ENCODE measurements at places on chromosomes 5 and 9. TPM values are rescaled to one million over a fixed set of nuclear protein-coding genes. Genes with fewer than 3 reads are reported as not detected.

GRCh38 chr5:123476731-123477130 is 35.2 kb upstream of the CSNK1G3 start:
- no peak for DNase-seq

- no peak for DNase-seq
Measured at GRCh38 chr9:125405938-125406809, 144.5 kb downstream of the GAPVD1 start.

GRCh38 chr5:21823588-21823987 is 1029.6 kb downstream of the CDH12 start:
- no peak for DNase-seq

DNA sequence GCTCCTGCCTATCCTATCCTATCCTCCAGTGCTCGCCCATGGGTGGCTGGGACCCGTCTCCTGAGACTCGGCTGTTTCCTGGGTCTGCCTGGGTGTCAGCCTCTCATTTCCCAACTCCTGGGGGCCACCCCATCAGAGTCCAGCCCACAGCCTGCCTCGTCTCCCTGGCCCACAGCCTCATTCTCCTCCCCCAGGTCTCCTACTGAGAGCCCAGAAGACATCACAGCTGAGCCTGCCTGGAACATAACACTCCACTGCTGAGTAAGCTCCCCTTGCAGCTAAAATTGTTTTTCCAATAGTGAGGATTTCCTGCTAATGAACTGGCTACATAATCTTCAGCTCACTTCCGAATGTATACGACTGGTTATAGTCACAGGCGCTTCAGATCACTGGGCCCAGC is 95.3 kb downstream of the TTLL11 start:
- DNase-seq = no peak

DNA sequence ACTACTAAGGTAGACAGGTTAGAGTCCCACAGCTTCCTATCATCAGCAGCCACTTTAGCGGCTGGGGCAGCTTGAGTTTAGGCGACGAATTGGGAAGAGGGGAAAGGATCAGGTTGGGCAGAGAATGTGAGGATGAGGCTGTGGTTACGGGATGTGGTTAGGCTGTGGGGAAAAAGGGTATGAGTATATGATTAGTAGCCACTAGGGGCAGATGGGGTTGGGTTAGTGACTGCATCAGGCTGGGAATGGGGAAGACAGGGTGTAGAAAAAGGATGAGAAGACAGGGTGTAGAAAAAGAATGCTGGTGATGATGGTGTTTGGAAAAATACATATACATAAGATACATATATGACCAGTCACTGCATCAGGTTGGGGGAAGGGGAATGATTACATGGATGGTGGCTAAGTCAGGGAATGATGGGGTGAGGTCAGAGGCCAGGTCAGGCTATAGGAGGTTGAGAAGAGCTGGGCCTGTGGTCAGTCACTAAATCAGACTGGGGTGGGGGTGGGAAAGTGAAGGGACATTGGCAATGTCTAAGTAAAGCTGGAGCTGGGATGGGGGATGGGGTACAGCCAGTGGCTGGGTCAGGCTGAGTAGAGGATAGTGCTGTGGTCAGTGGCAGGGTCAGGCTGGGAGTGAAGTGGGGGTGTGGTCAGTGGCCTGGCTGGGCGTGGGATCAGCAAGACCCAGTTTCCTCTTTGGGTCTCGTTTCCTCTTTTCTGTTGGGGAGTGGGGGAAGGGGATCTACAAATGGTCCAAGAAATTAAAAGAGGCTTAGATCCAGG is 2.1 kb downstream of the TLN1 start:
- DNase-seq = no peak

GRCh38 chr5:167870055-167870454 is 421.4 kb upstream of the WWC1 start:
- no peak for DNase-seq

The AUH gene
- 38.5 TPM for total RNA-seq

The KCTD16 gene
- 0.15 TPM for total RNA-seq

The SLC36A1 gene
- 9.5 TPM for total RNA-seq

GRCh38 chr5:91291628-91292569 is 91.2 kb downstream of the ARRDC3 start:
- DNase-seq = no peak

DNA sequence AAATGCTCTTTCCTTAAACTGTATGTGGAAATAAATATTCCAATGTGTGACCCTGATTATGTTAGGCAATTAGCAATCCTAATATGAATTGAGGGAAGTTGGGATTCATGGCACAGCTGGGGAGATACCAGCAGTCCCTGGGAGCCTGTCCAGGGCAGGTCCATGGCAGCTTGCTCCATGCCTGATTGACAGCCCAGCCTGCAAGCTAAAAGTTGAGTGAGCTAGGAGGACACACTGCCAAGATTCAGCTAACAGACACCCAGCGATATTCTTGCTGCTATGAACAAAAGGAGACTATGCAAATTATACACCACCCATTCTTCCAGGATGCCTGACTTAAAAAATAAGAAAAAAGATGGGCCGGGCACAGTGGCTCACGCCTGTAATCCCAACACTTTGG is 6.2 kb downstream of the TGFBI start:
- no peak for DNase-seq

DNA sequence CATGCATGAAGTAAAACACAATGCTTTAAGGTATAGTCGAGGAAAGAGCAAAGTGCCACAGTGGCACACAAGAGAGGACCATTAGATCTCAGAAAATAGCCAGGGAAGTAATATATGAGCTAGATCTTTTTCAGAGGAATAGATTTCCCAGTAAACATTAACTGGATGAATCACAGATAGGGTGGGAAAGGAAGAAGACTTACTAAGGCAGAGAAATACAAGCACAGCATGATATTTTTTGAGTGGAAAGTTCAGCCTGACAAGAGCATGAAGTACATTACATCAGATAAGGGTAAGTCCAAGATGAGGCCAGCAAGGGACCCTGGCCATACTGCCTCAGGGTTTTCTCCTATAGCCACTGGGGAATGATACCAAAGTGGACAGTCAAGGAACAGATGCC is 804.6 kb upstream of the DMAC1 start:
- DNase-seq = no peak

GRCh38 chr9:110125207-110125751 is 82.7 kb downstream of the C9orf152 start:
- peak; percentile 78 for DNase-seq

The KCNN2 gene
- total RNA-seq = 1.9 TPM

- DNase-seq = no peak
Measured at GRCh38 chr5:76319673-76320072, 83.4 kb upstream of the IQGAP2 start.

GRCh38 chr9:16542290-16542689 is 328.2 kb downstream of the BNC2 start:
- no peak for DNase-seq

The GABRA6 gene
- not detected for total RNA-seq

GRCh38 chr9:131960311-131960710 is 119.4 kb downstream of the MED27 start:
- no peak for DNase-seq

DNA sequence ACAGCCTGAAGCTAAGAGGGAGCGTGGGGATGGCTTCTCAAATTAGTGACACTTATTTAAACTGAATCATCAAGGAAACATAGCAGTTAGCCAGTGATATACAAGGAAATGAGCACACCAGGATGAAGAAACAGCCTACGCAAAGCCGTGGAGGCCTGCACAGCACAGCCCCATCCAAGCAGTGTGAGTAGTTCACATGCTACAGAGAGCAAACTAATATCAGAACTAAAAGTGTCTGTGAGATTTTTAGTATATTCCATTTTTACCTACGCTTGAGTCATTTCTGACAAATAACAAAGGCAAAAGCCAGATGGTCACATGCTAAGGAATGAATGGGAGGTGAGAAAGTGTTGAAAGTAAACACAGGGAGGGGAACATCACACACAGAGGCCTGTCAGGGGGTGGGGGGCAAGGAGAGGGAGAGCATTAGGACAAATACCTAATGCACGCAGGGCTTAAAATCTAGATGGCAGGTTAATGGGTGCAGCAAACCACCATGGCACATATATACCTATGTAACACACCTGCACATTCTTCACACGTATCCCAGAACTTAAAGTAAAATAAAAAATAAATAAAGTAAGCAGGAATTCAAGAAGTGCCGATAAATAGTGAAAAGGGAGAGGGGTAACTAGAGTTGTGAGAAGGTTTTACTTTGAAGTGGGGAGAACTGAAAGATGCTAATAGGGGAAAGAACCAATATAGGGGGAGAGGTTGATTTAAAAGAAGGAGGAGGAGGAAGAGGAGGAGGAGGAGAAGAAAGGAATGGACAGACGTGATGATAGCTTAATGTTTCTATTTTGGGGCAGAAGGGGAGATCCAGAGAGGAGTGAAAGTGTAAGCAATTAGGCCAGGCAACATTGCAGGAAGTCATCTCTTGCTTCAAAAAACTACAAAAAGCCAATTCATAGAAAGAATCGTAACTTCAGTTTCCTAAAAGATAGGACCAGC is 100.9 kb upstream of the PTGER4 start:
- DNase-seq = no peak

DNA sequence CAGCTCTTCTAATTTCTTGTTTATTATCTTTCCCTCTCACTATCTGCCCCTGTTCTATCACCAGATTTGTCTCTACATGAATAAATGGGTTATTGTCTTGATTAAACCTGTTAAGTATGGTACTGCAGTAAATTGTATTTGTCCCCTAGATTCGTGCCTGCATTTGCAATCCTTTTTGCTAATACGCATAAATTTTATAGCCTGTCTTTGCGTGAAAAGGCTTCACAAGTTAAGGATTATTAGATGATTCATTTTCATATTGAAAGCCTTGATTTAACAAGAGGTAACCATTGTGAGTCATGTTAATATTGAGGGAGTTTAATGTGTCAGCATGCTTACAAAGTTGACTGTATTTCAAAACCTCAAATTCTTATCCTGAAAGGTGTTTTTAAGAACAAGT is 204.6 kb downstream of the PCSK1 start:
- DNase-seq = no peak

The ZBED3 gene
- 8.1 TPM for total RNA-seq

DNA sequence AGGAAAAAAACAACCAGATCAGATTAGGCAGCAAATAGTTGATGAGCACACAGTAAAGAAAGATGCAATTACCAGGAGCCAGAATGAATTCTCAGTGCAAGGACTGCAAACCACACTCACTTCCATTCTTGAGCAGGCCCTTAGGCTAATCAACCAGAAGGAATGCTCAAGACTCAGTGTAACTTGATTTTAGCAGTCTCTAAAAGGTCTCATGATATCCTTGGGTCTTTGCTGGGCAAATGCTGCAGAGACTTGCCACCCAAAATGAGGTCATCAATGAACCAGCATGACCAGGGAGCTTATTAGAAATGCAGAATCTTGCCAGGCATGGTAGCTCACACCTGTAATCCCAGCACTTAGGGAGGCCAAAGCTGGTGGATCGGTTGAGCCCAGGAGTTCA is 20.1 kb upstream of the TMEM245 start:
- DNase-seq = no peak

GRCh38 chr9:107410420-107410819 is 79.1 kb downstream of the KLF4 start:
- no peak for DNase-seq

The FAM221B gene
- total RNA-seq = not detected

- no peak for DNase-seq
Measured at GRCh38 chr5:33363537-33363936, 77.2 kb upstream of the TARS1 start.

- no peak for DNase-seq
Measured at GRCh38 chr5:61931236-61931635, 374.8 kb upstream of the KIF2A start.

The FAM169A gene
- 1.2 TPM for total RNA-seq

GRCh38 chr9:76725885-76726284 is 38.4 kb upstream of the PCA3 start:
- no peak for DNase-seq

Measured in upper lobe of left lung (tissue), 6 donors.